Left cardiac atrium (tissue), 4 donors: ENCODE measurements at places on chromosomes 16 and 17. TPM values are rescaled to one million over a fixed set of nuclear protein-coding genes. Genes with fewer than 3 reads are reported as not detected.

The IL34 gene
- total RNA-seq, result 4.0 TPM

The SNRNP25 gene
- total RNA-seq, result 56.9 TPM

The PDILT gene
- total RNA-seq, result not detected

The P2RX5 gene
- total RNA-seq, result 7.7 TPM

The LSM12 gene
- 39.4 TPM for total RNA-seq

The FOXN1 gene
- total RNA-seq, result not detected
